ENCODE measurements at places on chromosomes 3 and 15.

DNA sequence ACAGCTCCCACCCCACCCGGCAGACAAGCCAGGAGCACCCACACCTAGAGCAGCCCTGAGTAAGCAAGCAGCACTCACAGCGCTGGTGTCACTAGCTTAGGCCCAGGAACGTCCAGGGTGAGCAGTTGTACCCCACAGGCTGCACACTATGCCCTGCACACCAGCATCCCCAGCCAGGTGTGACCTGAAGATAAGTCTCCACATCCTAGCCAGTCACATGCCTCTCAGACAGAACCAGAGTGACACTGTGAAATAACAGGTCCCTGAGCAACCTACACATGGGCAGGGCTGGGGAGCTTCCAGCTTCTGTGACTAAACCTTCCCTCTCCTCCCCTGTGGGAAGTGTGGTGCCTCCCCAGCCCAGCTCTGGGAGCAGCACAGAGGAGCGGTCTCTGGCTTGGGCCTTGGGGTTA, 253.6 kb downstream of the UACA start:
- no peak for DNase-seq

- DNase-seq = no peak
These were observed 53.9 kb downstream of the RAP2B start for GRCh38 chr3:153215966-153216365.

DNA sequence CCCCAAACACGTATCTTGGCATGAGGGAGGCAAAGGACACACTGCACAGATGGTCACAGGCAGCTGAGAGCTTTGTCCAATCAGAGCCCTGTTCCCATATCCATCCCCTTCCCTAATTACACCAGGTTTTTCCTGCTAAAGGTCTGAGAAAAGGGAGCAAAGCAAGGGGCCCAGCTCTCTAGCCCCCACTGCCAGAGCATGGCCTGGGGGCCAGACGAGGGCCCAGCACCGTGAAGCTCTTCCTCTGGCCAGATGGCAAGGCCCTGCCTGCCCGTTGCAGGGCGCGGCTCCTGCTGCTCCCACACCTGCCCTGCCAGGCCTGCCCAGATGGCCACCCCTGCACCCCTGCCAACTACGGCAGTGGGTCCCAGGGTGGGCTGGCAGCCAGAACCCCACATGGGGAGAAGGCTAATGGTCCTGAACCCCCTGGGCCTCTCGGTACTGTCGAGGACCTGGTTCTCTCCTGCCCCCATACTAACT, 3.2 kb downstream of the SHF start:
- no peak for DNase-seq

- no peak for DNase-seq
These were observed 18.1 kb upstream of the BSN start for GRCh38 chr3:49535971-49536874.

- DNase-seq = no peak
These were observed 170.7 kb downstream of the DIPK2A start for GRCh38 chr3:144142151-144142840.

DNA sequence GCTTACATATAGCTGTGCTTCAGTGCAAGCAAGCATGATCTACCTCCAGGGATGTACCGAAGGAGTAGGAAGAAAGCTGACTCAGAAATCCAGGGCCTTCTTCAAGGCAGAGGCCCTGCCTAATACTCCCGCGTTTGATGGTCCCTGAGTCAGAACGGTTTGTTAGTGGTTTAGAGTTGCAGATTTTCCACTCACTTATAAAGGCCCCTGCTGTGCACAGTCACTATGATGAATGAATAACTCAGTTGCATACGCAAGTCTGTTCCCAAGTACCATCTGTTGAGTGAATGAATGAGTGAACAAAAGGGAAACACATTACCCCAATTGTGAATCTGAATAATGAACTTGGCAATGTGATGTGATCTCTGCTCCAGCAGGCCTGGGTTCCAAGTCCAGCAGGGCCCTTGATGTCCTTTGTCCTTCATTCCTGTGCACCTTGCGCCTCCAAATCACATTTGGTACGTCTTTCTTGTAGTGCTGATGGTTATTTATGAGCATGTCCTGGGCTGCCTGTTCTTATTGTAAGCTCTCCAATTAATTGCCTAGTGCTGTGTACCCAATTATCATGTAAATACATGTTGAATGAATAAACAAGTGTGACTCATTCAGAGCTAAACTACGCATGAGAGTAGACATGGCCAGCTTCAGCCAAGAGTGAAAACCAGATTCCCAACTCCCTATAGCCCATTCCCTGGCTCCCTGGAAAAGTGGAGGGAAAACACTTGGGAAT, 85.3 kb upstream of the LIMD1 start:
- no peak for DNase-seq

GRCh38 chr3:46395210-46395661, 11.6 kb downstream of the CCR5AS start:
- no peak for DNase-seq

DNA sequence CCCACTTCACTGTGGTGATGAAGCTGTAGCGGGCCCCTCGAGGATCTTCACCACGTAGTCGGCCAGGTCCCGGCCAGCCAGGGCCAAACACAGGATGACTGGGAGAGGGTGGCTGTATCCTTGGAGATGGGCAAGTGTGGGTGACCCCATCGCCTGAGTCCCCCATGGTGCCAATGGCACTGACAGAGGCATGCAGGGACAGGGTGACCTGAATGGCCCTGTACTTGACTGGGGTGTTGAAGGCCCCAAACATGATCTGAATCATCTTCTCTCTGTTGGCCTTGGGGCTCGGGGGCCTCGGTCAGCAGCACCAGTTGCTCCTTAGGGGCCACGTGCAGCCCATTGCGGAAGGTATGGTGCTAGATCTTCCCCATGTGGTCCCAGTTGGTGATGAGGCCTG, 17.1 kb upstream of the AP3B2 start:
- DNase-seq = no peak

GRCh38 chr3:161559177-161559998, 62.8 kb downstream of the OTOL1 start:
- DNase-seq = no peak

All from cardiac septum (tissue), 1 donor.